Pulmonary artery endothelial cell (primary cell): ENCODE measurements at places on chromosomes 16 and 17. TPM values are rescaled to one million over a fixed set of nuclear protein-coding genes. Genes with fewer than 3 reads are reported as not detected.

GRCh38 chr16:11224894-11225676 is 30.9 kb downstream of the SOCS1 start:
- no peak for DNase-seq

METRN gene
- 30.9 and 68.3 TPM in 2 replicates for total RNA-seq

VAT1L gene
- total RNA-seq = 1.1 and 2.0 TPM in 2 replicates

DNA sequence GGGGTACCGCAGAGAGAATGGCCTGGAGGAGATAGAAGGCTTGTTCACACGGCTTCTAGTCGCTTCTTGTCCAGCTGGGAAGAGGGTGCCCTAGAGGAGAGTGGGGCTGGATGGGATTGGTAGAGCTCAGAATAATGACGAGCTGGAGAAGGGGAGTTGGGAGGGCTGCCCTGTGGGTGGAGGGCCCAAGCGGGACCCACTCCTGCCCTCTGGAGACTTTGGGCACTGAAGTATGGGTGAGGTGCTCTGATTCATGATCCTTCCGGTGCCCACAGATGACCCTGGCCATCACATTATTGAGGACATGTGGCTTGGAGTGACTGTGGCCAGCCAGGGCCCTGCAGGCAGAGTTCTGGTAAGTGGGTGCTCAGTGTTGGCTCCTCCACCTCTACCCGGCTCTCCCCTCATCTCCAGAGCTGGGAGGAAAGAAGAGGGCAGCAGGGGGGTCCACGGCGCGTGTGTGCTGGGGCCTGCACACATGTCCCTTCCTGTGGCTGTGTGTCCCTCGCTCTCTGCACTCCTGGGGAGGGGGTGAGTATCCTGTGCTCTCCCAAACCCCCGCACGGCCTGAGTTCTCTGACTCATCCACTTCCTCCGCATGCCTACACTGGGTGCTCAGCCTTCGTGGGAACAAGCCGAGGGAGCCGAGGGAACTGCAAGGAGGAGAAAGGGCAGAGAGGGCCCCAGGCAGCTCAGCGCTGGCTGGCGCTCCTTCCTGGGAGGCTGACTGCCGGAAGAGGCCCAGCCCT is 8.5 kb downstream of the ITGA3 start:
- no peak for DNase-seq

DNA sequence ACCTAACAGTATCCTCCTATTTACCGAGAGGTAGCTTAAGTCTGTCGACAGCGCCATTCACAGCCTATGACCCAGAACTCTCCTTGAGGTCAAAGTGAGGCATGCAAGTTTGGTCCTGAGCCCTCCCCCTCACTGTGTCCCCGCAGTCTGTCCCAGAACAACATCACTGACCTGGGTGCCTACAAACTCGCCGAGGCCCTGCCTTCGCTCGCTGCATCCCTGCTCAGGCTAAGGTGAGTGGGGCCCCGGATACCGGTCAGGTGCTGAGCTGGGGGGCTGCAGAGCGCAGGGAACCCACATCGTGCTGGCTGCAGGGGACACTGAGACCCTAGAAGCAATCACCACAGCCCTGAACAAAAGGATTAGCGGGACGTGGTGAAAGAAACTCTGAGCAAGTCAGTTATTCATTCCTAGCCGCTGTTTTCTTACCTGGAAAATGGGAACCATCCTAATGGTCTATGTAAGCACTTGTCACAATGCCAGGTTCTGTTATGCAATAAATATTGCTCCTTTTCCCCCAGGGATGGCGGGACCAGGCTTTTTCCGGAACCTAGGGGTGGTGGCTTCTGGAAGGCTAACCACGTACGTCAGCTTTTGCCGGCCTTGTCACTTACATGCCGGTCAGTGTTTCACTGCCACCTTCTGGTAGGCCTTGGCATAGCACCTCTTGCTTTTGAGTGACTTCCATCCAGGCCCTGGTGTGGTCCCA is 23.8 kb downstream of the DEXI start:
- peak; percentile 81 for DNase-seq

DNA sequence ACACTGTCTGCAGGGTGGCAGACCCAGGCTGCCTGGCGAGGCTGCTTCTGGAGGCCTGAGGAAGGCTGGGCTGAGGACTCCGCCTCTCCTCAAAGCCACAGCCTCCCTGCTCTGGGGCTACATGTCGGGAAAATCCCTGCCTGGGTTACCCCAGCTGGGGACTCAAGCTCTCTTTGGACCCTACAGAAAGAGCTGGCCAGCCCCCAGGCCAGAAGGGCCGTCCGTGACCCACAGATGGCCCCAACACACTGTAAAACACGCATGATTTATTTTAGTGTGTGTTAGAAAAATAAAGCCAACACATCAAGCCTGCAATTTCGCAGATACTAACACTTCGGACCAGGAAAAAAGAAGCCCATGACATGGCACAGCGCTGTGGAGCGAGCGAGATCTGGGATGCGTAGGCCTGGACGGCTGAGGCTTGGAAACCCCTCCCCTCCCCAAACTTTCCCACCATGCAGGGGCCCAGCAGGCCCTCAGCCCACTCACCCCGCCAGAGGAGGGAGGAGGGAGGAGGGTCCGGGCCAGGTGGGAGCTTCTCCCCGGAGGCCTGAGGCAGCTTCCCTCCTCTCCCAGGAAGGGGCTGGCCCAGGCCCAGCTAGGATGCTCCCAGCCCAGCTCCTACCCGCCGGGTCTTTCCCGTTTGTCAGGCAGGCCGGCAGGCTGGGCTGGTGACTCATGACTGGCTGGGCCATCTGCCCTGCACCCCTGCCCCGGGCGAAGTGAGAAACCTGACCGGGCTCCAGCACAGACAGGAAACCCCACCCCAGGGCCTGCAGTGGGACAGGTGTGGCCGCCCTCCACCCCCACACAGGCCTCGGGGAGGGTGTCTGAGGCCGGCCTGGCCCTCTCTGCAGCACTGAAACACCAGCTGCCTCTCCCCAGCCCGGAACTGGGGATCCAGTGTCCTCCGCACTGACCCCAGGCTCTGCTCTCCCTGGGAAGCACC is 34.1 kb upstream of the SLC38A10 start:
- no peak for DNase-seq
